ENCODE measurements at places on chromosomes 6 and 20. TPM values are rescaled to one million over a fixed set of nuclear protein-coding genes. Genes with fewer than 3 reads are reported as not detected.

GRCh38 chr6:125197795-125198269, 44.3 kb downstream of the TPD52L1 start:
- no peak for DNase-seq

DNA sequence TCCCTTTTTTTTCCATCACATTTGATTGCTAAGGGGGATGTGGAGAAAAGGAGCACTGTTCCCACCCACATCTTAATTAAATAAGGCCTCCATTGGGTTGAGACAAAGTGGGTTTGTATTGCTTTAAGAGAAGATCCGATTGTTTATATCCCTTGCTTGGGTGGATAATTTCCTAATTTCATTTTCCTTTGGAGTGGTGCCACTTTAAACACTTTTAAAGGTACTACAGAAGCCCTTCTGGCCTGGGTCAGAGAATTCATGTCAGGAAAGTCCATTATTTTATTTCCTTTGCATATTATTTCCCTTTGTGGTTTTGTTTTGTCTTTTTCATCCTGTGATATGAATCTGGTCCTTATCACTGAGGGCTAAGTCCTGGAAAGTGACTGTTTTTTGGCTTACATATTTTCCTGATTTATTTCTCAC, 56.9 kb downstream of the PHACTR2 start:
- DNase-seq, result no peak

DNA sequence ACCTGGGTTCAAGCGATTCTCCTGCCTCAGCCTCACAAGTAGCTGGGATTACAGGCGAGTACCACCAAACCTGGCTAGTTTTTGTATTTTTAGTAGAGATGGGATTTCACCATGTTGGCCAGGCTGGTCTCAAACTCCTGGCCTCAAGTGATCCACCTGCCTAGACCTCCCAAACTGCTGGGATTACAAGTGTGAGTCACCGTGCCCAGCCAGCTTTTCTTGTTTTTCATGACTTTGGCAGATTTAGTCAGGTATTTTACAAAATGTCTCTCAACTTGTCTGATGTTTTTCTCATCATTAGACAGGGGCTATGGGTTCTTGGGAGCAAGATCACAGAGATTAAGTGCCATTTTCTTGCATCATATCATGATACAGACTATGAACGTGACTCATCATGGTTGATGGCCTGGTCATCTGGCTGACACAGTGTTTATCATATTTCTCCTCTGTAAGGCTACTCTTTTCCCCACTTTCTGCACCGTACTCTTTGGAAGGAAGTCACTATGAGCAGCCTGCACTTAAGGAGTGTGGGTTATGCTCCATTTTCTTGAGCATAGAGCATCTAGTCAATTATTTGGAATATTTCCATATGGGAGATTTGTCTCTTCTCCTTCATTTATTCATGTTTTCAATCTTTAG, 67.8 kb downstream of the RNF182 start:
- DNase-seq, result no peak

GRCh38 chr6:145175470-145175869, 559.9 kb downstream of the EPM2A start:
- DNase-seq, result no peak

DNA sequence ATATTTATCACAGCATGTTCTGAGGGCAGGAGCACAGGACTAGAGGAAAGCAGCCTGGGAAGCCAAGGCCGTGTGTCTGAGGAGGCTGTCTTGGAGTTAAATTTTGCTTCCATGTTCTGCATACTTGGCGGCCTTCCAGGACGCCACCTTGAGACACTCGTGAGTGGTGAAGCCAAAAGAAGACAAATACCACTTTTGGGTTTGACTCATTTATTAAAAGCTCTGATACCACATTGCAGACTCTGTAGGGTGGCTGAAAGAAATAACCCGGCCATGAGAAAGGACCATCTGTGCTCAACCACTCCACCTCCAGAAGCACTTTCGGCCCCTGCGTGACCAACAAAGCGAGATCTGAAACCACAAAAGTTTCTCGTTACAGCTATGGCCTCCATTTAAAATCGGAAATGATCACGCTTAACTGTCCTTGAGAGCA, 120.0 kb downstream of the TMEM242 start:
- DNase-seq, result no peak

SLC29A1 gene
- total RNA-seq, result 33.6 TPM

SLC16A10 gene
- total RNA-seq, result 25.6 TPM

SMPDL3A gene
- 9.4 TPM for total RNA-seq
